ENCODE measurements at places on chromosomes 7 and 10.

DNA sequence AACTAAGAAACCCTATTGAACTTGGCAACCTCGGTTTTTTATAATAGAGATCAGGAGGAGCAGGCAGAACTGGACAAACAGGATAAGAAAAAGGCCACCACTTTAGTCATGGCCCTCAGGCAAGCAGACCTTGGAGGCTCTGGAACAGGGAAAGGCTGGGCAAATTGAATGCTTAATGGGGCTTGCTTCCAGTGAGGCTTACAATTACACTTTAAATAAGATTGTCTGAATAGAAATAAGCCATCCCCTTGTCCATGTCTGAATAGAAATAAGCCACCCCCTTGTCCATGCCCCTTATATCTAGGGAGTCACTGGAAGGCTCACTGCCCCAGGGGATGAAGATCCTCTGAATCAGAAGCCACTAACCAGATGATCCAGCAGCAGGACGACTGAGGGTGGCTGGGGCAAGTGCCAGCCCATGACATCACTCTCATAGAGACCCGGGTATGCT lies 40.6 kb downstream of the AKR1B15 start:
- no peak for DNase-seq

GRCh38 chr10:83253011-83253671 lies 886.2 kb upstream of the GHITM start:
- no peak for DNase-seq

DNA sequence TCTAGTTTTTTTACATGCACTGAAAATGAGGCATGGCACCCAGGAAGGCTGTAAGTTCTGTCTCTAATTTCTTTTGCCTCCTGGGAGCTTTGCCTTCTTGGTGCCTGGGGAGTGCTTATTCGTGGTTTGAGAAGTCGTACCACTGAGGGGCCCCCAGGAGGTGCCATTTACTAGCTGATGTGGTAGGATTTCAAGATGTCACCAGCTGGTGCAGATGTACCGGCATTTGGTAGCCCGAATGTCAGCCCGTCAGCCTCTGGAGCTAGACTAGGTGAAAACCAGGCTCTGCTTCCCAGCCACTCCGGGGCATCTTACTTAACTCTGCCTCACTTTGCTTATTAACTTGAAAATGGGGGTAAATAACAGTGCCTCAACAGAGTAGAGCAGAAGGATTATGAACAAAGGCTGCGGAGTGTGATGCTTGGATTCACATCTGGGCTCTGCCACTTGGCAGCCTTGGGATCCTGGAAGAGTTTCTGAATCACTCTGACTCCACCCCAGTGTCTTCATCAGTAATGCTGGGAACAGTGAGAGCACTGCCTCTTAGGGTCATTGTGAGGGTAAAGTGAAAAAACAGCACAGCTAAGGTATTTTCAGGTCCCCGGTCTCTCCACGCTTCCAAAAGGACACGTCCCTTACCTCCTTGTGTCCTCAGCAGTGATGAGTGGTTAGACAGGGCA lies 31.4 kb upstream of the BTBD16 start:
- DNase-seq = no peak

DNA sequence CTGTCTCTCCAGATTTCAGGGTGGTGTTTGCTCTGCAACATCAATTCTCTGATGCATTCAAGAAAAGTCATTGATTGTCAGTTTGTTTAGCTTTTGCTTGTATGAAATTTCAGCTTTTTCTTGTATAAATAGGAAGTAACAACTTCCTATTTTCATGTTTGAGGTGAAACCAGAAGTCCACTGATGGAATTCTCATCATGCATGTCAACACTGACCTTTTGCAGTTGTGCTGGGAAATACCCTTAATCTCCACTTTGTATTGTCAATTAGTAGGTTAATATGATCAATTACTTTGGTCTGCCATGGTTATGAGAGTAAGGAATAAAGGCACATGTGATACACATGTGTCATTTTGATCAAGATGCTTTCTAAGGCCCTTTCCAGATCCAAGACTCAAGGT lies 208.8 kb upstream of the HPS1 start:
- no peak for DNase-seq

DNA sequence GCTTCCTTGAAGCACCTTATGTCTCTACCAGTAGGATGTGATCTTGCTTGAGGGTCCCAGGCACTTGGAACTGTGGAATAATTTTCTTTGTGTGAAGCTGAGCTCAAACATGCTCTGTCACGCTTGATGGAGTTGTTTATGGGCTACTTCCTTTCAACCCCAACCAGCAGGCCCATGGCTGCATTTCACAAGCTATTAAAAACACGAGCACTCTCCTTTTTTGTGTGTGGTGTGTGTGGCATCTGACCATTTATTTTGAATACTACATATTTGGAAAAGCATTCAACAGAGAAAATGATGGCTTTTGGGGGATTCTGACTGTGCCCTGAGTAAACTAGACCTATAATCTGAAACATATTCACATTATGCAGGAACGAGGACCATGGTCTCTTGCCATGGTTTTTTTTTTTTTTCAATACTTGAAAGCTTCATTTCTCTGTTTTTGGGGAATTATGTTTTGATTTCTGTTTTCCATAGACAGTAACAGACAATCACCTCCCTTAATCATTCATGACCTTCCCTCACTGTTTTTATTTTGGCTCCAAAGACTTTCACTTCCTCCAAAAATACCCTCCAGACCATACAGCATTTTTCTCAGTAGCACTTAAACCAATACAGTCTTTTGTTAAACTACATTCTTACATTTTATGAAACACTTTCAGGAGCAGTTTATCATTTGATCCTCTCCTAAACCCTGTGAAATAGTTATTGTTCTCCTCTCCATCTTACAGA lies 233.6 kb upstream of the BMPER start:
- no peak for DNase-seq

DNA sequence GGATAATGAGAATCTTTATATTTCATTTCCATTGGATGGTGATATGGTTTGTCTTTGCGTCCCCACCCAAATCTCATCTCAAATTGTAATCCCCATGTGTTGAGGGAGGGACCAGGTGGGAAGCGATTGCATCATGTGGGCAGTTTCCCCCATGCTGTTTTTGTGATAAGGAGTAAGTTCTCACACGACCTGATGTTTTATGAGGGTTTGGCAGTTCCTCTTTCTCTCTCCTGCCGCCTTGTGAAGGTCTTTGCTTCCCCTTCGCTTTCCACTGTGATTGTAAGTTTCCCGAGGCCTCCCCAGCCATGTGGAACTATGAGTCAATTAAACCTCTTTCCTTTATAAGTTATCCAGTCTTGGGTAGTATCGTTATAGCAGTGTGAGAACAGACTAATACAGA lies 59.4 kb downstream of the MTPN start:
- DNase-seq = no peak

GRCh38 chr7:16813232-16813616 lies 8.4 kb upstream of the AGR2 start:
- no peak for DNase-seq

GRCh38 chr7:100211342-100211780 lies 8.4 kb upstream of the PVRIG start:
- no peak for DNase-seq

GRCh38 chr10:5546891-5547680 lies 22.3 kb downstream of the CALML3 start:
- DNase-seq = no peak

DNA sequence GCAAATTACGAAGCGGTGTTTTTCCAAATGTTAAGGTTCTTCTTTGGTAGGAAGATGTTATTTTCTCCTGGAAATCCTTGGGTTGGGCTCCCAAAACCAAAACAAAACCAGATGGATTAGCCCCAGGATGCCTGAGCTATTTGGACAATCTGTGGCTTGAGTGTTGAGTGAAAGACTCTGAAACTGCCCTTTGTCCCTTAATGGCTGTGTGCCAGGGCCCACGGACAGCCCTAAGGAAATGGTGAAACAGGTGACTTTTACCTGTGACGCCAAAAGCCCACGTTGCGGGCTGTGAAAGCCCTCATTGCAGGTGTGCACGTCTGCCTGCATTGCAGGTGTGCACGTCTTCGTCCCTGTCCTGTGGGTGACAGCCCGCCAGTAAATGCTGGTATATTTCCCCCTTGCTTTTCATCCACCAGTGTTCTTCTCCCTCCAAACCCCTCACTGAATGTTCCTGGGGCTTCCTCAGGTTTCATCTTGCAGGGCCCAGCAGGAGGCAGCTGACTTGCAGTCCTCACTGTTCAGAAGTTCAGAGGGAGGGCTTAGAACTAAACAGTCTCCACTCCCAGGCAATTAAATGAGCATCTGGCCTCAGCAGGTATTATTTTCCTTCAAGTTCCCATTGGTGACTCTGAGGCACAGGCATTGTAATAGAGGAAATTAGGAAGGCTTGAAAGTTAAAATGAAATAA lies 10.7 kb downstream of the PFKP start:
- DNase-seq = no peak

- no peak for DNase-seq
These were observed 11.6 kb upstream of the ABHD11 start for GRCh38 chr7:73749931-73750776.

DNA sequence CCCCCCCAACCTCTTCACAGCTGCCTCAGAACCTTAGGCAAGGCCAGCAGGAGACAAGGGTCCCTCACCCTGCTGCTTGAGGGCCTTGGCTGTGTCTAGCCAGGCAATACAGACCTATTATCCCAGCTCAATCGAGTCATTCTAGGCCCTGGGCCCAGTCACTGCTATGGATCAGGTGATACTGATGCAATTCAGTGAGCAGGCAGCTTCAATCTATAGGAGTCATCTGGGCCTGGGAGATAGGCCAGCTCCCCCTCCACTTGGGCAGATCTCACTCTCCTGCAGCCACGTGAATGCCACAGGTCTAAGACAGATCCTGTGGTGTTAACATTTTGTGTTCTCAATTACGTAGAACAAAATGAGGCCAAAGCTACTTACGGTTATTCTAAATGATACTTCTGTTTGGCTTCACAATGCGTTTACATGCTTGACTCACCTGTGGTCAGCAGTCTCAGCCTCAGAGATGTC lies 68.0 kb upstream of the LRRC4 start:
- no peak for DNase-seq

DNA sequence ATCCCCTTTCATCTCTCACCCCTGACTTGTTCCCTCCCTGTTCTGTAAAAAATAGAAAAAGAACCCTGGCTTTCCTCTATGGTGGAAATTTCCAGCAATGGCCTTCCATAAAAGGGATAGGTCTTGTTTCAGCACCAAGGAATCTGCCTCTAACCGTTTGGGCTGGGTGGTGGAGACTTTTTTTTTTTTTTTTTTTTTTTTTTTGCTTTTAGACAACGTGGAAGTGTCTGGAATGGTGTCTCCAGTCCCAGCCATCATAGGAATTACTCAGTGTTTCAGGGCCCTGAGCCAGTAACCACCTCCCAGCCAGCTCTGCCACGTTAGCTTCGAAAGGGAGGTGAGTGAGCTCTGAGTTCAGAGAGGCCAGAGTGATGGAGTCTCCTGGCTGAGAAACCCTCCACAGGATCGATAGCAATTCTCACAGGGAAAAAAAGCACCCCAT lies 97.3 kb upstream of the COL1A2 start:
- DNase-seq = no peak

GRCh38 chr7:38524786-38525185 lies 106.4 kb downstream of the AMPH start:
- DNase-seq = no peak

DNA sequence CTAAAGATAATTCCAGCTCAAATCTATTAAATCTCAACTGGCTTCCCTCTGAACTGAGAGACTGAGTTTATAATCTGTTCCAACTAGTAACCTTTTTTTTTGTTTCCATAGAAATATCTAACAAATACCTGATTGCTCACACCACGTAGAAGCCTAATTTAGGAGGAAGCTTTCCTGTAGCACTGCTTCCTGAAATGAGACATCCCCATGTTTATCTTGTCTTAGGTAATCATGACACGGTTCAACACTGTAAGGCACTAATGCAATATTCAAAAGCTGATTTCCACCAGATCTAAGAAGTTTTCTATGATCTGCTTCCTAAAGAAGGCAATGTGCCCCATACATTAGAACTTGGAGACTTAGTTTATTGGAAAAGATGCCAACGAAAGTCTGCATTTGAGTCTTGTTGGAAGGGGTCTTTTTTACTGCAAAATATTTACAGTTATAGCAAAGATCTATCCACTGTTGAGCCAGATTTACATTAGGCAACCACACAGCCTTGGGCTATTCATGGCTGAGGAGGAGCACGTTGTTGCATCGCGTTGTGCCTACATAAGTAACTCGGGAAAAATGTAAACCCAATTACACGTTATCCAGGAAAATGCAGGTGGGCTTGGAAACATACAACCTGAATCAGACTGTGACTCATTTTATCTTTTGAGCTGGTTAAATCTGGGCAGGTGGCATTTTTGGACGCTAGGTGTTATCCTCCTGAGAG lies 66.3 kb downstream of the VIPR2 start:
- no peak for DNase-seq

DNA sequence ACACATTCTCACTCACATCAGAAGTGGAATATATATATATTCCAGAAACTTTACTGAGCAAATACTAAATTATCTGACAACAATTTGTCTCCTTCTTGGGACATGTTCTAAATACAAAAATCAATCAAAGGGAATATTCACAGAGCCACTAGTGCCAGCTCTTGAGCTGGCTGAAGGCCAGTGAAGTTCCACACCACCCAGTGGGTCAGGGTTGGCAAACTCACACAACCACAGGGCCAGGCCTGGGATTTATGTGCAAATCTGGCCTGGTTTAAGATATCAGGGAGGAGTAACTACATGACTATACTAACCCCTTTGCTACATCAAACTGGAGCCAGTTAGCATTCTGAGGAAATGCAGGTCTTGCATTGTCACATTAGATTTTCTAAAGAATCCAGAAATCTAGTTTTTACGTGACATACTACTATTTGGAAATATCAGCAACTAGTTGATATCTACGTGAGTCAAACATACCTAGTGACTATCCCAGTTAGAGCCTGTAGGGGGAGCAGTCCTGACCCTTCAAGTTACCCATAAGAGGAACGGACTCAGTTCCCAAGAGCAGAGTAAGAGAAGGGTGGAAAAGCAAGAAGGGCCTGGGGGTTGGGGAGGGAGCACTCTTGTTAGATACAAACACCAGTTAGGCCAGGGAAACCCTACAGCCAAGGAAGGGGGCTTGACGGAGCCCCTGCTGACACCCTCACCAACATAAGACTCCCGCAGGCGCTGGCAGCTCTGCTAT lies 600.4 kb downstream of the KCNMA1 start:
- no peak for DNase-seq

DNA sequence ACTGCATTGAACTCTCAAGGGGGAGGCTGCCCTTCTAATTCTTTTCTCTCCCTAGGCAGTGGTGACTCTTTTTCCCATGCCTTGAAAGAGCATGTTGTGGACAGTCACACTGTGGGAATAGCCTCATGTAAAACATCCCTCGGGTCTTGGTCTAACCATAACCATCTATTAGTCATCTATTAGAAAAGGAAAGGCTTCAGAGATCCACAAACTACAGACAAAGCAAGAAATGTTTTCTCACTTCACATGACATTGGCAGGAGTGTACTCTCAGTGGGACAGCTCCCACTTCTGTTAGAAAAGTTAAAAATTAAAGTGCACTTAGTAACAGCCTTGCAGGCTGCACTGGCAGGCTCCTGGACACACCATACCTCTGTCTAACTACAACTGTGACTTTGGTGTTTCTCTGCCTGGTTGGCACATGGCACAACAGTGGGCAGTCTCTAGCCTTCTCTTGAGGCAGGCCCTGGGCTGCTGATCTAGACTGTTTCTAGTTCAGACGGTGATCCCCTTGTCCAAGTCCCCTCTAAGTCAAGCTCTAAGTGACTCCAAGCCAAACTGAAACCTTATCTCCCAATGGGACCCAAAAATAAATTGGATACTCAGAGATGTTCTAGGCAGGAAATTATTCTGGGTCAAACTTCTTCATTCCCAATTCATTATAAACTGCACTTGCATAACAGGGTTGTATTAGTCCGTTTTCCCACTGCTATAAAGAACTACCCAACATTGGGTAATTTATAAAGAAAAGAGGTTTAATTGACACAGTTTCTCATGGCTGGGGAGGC lies 57.9 kb upstream of the ITGB1 start:
- no peak for DNase-seq
